ENCODE measurements at places on chromosomes 2 and 18. TPM values are rescaled to one million over a fixed set of nuclear protein-coding genes. Genes with fewer than 3 reads are reported as not detected.

DNA sequence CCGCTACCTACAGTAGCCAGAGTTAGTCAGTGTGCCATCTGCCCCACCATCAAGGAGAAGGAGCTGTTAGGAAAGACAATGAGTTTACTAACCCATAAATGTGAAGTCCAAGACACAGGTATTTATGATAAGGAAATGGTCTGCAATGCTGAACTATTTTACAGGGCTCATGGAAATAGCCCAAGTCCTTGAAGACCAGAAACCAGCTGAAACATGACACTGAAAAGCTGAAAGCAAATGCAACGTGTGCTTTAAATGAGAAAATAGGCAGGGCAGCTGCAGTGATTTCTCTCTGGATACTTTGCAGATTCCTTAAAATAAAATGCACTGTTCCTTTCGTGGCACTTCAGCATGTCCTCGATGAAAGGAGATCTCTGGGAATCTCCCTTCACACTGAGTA lies 256.4 kb upstream of the TCF4 start:
- no peak for DNase-seq

GRCh38 chr2:63497576-63497975 lies 90.7 kb downstream of the WDPCP start:
- no peak for DNase-seq

DNA sequence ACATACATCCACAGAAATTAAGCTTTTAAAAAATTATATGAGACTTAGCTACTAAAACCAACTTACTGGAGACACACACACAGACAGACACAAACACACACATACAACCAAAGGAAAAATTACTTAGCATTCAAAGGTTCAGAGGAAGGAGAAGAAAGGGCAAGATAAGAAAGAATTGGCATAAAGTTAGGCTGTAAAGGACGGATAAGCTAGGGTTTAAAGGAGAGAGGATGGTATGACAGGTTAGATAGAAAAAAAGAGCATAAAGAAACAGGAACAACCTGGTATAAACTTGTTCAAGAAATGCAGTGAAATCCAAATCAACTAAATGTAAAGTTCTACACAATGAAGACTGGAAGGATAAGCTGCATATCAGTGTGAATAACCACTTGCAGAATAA lies 73.4 kb downstream of the SLC66A3 start:
- DNase-seq, result no peak

GRCh38 chr2:43763091-43763490 lies 10.7 kb upstream of the DYNC2LI1 start:
- no peak for DNase-seq

The DCDC2C gene
- not detected for total RNA-seq

The OR6B2 gene
- total RNA-seq, result not detected

The CNOT9 gene
- total RNA-seq, result 49.5 TPM
